ENCODE measurements at places on chromosomes 7 and 10. TPM values are rescaled to one million over a fixed set of nuclear protein-coding genes. Genes with fewer than 3 reads are reported as not detected.

The PLXDC2 gene
- total RNA-seq, result 0.06 TPM

The EGR2 gene
- total RNA-seq, result 0.32 TPM

GRCh38 chr10:127942811-127943210, 35.9 kb downstream of the PTPRE start:
- no peak for DNase-seq

- DNase-seq, result no peak
These were observed 75.2 kb upstream of the CCDC71L start for GRCh38 chr7:106736123-106736507.

The SPDYE6 gene
- not detected for total RNA-seq

DNA sequence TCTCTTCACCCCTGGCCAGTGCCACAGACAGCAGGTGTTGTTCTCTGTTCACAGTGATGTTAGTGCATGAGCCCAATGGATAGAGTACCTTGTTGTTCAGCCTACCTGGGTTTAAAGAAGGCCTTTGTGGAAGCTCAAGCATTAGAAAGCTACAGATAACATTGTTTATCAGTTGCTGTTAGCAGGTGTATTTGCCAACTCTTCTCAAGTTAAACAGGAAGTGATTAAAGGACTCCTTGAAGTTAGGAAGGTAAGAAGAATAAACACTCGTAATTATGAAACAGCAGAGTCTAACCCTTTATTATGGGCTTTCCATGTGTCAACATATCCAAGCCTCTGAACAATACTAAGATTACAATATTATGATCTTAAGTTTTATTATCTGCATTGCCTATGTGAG, 25.9 kb downstream of the RGR start:
- no peak for DNase-seq

- no peak for DNase-seq
These were observed 629.3 kb upstream of the NRP1 start for GRCh38 chr10:33963729-33964128.

The ANKRD22 gene
- total RNA-seq, result not detected

GRCh38 chr10:116809483-116810119, 39.7 kb upstream of the ENO4 start:
- DNase-seq, result peak; percentile 59

DNA sequence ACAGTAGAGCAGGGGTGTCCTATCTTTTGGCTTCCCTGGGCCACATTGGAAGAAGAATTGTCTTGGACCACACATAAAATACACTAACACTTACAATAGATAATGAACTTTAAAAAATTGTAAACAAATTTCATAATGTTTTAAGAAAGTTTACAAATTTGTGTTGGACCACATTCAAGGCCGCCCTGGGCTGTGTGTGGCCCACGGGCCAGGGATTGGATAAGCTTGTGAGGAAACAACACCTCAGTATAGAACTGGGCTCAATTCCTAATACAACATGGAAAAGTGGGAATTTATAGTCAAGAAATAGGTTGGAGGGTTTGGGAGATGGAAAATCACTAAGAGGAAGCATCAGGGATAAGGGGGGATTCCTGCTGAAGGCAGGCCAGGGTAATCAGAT, 17.7 kb downstream of the ZNF277 start:
- DNase-seq, result no peak

DNA sequence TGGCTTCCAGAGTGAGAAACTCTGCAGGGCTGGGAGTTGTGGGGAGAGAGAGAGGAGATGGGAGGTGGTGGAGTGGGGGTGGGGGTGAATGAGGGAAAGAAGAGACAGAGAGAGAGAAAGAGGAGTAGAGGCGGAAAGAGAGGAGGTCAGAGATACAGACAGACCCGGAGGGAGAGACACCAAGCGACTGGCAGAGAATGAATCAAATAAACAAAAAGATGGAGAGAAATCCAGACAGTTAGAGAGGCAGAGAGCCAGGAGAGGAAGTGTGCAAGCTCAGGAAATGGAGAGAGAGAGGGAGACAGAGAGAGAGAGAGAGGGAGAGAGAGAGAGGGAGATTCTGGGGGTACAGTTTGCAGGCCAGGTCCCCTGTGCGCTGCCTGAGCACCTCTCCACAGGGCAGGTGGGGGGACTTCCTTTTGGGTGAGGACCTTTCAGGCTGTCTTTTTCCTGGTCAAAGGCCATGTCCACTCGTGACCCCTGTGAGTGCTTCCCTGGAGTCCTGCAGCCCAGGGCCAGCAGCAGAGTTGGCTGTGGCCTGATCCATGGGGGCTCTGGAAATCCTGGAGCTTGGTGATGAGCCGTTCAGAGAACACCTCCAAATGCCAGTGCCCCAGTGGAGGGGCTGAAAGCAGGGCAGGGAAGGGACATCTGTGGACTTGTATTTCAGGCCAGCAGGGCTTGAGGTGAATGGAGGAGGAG, 25.0 kb upstream of the PCBD1 start:
- no peak for DNase-seq

GRCh38 chr10:75358835-75359421, 42.6 kb downstream of the ZNF503 start:
- no peak for DNase-seq

DNA sequence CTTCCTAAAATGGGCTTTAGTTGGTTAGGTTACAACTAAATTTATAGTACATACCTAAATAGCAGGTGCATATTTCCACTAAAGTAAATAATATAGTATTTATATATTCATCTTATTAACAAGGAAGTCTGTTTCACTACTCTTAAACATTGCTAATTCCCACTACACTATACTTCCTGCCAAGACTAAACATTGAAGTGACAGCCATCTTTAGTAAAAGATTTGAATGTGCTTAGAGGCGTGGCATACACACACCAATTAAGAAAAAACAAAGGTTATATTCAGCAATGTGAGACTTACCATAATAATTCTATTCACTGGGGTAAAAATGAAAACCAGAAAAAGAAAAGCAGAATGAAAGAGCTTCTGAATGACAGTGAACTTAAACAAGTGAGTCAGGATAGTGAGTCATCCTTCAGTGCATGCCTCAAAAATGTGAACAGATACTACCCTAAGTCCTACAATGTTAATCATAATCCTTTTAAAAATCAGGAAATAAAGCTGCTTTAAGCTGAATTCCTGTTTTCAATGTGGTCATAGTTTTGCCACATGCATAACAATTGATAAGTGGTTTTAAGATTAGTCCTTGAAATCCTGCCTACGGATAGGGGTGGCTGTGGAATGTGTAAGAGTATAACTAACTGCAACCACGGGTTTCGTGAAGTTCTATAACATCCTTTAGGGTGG, 59.4 kb downstream of the USP6NL start:
- DNase-seq, result peak; percentile 23

GRCh38 chr10:62080905-62081304, 179.4 kb downstream of the ARID5B start:
- DNase-seq, result no peak

- no peak for DNase-seq
These were observed 60.1 kb downstream of the LANCL2 start for GRCh38 chr7:55425141-55425752.

The MSMB gene
- not detected for total RNA-seq

The ZNF804B gene
- not detected for total RNA-seq

- no peak for DNase-seq
These were observed 170.9 kb upstream of the INHBA start for GRCh38 chr7:41873741-41874140.

DNA sequence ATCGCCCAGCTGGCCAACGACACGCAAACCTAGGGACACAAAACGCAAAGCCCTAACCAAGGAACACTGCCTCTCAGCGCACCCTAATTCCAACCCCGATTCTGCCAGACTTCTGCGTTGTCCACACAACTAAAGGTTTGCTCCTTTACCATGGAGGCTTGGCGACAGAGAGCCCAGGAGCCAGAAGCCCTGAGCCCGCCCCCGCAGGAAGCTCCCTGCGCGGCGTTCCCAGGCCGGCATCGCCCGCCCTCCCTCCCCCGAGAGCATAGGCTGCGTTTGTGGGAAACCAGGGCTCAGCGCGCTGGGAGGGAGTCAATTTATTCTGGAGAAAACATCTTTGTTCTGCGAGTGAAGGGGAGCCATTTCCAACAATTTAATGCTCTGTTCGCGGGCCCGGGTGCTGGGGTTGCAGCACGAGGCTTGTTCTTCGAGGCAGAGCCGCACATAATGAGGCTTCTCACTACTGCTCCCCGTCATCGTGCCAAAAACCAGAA, 103.9 kb downstream of the GRID1 start:
- DNase-seq, result no peak

- DNase-seq, result no peak
These were observed 33.0 kb upstream of the CHST15 start for GRCh38 chr10:124126145-124126982.

DNA sequence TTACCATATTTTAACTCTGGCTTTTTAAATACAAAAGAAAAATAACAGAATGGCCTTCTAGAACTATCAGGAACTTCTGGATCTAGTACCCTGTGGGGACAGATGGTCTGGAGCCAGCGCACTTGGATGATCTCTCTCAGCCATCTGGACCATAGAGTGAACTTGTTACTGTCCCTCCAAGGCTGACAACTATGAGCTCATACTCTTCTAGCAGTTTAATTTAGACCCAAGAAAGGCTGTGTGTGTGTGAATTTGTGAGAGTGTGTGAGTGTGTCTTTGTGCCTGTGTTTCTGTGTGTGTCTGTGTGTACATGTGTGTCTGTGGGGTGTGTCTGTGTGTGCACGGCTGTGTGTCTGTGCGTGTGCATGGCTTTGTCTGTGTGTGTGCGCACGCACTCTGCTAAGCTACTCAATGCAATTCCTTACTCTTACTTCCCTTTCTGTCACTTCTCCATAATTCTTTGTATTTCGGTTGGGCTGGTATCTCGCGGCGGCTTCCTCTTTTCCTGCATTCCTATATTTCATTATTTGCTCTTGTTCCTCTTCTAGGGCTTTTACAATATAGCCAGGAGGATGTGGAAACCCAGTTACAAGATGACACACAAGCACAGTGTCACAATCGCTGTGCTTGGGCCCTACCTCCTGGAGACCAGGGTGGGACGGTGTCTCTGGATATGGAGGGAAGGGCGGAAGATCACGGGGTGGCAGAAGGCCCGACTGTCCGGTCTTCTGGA, 51.9 kb downstream of the IKZF1 start:
- DNase-seq, result no peak

The RET gene
- total RNA-seq, result 0.02 TPM

- no peak for DNase-seq
These were observed 45.5 kb downstream of the CREM start for GRCh38 chr10:35172146-35172545.

DNA sequence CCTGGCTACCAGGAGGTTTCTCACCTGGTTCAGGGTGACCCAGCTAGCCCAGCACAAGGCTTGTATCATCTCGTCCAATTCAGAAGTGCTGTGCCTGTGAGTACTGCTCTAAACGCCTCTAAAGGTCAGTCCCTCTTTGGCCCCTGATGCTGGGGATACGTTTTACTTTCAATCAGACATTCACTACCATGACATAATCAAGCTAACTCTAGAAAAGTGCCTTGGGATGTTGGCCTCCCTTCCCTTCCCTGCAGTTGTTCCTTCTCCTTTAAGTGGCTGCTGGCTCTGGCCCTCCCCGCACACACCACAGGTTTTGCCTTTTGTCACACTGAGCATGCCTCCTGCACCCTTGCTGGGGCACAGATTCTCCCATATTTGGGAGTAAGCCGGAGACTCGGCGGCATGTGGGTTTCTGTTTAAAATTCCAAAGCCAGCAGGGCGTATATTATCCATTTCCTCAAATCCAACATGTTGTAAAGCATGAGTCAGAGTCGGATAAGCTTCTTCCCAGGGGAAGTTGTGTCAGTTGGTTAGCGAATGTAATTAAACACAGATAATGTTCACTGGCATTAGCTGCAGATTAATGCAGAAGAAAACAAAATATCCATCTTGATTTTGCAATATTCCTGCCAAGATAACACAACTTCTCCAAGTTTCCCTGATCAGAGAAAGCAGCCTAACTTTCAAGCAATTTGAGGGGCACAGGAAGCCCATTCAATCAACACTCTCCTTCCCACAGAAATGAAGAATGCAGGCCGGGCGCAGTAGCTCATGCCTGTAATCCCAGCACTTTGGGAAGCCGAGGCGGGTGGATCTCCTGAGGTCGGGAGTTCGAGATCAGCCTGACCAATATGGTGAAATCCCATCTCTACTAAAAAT, 31.8 kb upstream of the VCL start:
- DNase-seq, result peak; percentile 71

- DNase-seq, result peak; percentile 13
These were observed at the start of gene TMEM229A for GRCh38 chr7:124032369-124033094. TSS of gene TMEM229A (minus strand) at chr7:124033067. CDS start at chr7:124033003, 64 bp downstream.

The OLAH gene
- 0.40 TPM for total RNA-seq

GRCh38 chr7:64879800-64880199, 23.3 kb upstream of the ZNF273 start:
- no peak for DNase-seq

The TSPAN15 gene
- total RNA-seq, result 10.9 TPM

GRCh38 chr7:22173685-22174573, 183.0 kb downstream of the RAPGEF5 start:
- DNase-seq, result no peak

DNA sequence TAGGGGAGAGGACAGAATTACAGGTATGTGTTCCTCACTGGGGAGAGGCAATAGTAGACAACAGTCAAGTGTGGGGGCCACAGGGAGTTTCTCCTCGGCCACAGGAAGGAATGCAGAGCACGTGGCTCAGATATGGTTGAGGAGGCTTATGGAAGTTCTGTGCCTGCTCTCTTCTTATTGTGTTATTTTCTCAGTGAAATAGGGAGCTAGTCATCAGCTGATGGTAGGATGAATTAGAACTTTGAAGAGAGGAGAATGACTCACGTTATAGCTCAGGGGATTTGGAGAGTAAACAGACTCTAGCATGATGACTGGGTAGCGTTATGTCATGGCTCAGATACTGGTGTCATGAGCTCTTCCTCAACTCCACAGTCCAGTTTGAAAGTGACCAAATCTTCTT, 308.3 kb upstream of the IGFBP3 start:
- peak; percentile 32 for DNase-seq

The LRRC18 gene
- total RNA-seq, result not detected

GRCh38 chr7:42745357-42746059, 166.4 kb downstream of the C7orf25 start:
- DNase-seq, result peak; percentile 33

GRCh38 chr7:40977533-40977932, 725.4 kb downstream of the INHBA start:
- DNase-seq, result no peak

The FAM20C gene
- total RNA-seq, result 10.3 TPM

The HTR5A gene
- total RNA-seq, result not detected

DNA sequence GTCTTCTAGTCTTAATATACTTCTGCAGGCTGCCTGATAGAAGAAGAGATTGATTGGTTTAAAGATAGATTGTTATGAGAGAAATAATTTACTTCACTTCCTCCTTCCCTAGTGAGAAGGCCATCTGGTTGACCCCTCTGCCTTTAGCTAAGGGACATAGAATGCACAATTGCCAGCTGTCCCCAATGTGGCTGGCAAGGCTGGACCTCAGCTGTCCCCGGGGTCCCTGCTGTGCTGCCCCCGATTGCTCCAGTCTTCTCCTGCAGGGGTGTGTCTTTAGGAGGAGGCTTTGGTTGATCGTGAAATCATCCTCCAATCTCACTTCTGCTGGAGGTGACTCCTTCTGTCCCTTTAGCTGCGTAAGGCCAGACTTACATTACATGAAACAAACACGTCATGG, 388.5 kb downstream of the DPP6 start:
- no peak for DNase-seq
